ENCODE measurements at places on chromosomes 6 and 20.

DNA sequence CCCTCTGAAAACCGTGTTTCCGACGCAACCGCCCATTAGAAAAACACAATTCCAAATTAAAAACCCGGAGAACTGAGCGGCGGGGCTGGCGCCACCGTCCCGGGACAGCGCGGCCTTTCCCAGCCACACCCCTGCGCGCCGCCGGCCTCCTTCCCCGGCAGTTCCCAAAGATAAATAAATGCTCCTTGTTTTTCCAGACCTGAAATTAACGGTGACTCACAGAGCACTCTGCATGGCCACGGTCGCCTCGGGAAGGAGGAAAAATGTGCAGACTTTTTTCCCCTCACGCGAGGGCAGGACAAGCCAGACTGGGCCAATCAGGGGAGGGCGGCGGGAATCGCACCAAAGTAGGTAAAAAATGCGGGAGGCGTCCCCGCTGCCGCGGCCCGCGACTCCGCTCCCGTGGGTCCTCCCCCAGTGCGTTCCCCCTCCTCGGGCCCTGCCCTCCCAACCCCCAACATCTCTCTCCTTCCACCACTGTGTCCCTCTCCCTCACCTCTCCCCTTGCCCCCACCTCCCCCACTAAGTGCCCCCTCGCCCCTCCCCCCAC lies 828 bp upstream of the DSTN start:
- DNase-seq: no peak

GRCh38 chr20:2751878-2752566 lies 48.4 kb downstream of the CPXM1 start:
- peak; percentile 56 for DNase-seq

DNA sequence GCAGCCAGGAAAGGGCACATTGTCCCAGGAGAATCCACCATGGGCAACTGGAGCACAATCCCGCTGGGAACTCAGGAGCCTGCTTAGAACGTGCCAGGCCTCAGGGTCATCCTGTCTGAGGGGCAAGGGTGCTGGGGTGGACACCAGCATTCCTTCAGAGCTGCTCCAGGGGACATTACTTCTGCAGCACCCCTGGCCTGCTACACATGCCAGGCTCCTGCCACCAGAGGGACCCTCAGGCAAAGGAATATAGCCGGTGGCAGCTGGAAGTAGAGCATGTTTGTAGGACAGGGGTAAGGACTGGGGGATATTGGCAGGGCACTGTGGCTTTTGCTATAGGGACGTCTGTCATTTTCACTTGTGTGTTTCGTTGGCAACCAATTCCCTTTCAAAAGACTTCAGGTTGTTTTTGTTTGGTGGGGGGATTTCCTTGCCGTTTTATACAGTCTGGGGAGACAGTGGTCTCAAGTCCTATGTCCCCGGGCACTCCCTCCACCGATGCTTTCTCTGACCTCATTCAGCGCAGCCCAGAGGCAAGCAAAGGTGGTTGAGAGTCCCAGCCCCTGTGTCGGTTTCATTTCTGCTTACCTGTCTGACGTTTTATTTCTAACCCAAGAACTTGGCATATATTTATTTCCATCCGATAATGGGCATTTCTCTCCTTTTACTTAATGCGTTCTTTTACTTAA lies 130.8 kb downstream of the JPH2 start:
- DNase-seq: no peak

GRCh38 chr6:5315881-5316280 lies 54.6 kb downstream of the FARS2 start:
- no peak for DNase-seq

GRCh38 chr6:142597836-142598235 lies 296.0 kb downstream of the ADGRG6 start:
- no peak for DNase-seq

- DNase-seq: no peak
Measured at GRCh38 chr6:121764493-121764892, 329.0 kb downstream of the GJA1 start.

GRCh38 chr6:11161031-11161956 lies 49.8 kb upstream of the ERVFRD-1 start:
- no peak for DNase-seq

- no peak for DNase-seq
Measured at GRCh38 chr6:123062670-123063069, 66.6 kb downstream of the CLVS2 start.

GRCh38 chr20:20173254-20173653 lies 120.9 kb downstream of the CFAP61 start:
- no peak for DNase-seq

DNA sequence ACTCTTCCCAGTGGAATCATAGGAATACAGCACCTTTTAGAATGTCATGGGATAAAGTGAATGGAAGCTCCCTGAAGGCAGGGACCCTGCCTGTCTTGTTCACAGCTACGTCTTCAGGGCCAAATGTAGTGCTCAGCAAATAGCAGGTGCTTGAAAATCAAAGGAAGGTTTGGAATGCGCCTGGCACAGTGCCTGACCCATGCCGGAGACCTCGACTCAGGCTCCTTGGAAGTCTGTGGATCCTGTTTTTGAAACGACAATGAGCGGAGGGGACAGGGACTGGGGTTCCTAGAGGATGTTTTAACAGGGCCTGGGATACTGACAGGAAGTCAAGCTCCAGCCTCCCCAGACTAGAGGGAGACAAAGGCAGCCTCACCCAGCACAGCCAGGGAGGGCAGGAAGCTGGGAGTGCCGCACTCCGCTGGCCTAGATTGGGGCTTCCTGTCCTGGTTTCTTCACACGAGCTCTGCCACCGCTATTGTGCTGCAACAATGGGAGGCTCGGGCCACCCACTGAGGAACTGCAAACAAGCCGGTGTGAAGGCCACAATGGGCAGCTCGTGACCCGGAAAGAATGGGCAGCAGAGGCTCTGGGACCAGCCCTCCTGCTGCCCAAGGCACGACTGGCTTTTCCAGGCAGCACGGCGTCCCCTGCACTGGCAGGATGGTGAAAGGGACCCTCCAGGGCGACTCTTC lies 76.7 kb downstream of the PREX1 start:
- DNase-seq: no peak

DNA sequence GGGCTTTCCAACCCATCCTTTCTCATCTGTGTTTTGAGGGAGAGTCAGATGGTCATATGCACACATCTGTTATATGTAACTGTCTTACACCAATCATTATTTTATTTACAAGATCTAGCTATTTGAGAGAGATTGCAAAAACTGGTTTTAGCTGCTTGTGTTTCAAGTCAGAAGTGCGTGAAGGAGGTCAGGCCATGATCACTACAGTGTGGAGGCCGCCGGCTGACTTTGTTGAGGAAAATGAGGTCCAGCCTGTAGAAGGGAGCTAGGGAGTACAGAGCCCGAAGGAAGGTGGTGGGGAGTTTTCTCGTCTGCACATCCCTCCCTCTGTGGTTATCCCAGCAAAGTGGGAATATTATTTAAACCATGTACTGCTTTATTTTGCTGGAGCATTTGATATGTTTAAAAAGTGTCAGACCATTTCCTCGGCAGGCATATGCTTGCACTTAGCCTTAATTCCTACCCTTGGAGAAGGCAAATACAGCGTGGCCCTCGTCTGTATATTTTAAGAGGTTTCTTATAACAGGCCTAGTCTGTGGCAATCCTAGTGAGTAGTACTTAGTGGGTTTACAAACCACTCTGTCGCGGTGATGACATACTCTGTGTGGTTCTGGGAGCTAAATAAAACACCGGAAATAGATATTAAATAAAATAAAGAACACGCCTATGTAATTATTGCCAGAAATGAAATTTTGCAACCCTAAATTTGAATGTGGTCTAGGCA lies 95.6 kb downstream of the UST start:
- no peak for DNase-seq

DNA sequence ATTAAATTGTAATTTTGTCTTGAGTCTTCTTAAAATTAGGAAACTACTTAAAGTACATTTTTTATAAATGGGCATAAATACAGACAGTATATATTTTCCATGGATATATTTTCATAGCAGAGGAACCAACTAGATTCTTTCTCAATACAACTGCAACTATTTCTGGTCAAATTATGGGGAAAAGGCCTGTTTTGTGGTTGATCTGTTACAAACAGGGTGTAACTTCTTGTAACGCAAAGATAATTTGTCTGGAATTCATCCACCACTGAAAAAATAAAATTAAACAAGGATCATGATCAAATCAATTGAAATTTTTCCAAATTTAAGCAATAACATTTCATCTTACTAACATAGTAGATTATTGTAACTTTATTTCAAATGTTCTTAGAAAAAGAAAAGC lies 67.2 kb upstream of the RNF146 start:
- no peak for DNase-seq

GRCh38 chr20:63837479-63837878 lies 6.4 kb upstream of the ZBTB46 start:
- DNase-seq: no peak

DNA sequence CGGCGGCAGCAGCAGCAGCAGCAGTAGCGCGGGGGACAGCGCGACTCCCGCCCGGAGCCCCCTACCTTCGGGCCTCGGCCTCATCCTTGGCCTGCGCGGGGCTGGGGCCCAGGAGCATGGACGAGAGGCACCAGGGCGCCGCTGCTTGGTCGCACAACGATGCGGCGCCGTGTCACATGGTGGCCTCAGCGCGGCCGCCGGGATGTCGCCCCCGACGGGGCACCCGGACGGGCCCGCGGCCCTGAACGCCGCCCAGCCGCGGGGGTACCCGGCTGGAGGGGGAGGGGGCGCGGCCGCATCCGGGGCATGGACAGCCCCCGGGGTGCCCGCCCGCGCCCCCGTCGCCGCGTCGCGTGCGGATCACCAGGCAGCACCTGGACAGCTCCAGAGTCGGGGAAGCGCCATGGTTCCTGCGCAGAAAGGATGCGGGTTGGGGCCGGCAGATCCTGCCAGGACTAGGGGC lies 57.1 kb downstream of the CDH22 start:
- no peak for DNase-seq

DNA sequence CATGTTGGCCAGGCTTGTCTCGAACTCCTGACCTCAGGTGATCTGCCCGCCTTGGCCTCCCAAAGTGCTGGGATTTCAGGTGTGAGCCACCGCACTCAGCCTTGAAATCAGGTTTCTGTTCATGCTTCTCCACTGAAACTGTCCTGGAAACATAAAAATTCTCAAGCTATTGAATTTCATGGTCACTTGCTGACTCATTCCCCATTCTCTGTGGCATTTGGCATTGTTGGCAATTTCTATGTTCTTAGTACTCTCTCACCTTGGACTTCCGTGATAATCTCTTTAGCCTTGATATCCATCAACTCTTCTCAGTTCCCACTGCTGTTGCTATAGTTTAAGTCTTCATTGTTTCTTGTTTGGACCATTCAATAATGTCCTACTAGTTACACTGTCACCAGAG lies 6.2 kb downstream of the SEL1L2 start:
- DNase-seq: no peak

- no peak for DNase-seq
Measured at GRCh38 chr6:85506441-85507093, 56.7 kb downstream of the NT5E start.

DNA sequence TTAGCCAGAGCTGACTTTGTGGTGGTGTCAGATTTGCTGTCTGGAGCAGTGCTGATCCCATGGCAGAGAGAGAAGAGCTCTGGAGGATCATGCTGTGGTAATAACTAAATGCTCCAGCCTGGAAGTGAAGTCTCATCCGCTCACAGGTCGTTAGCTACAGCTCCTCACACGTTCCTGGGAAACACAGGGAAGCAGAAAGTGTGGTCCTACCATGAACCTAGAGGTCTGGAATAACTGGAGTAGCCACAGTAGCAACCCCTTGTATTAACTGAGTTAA lies 2.7 kb downstream of the HIVEP1 start:
- no peak for DNase-seq

GRCh38 chr6:88163616-88164015 lies 2.5 kb downstream of the CNR1 start:
- DNase-seq: no peak

GRCh38 chr20:57069442-57069841 lies 197.0 kb downstream of the BMP7 start:
- no peak for DNase-seq

- no peak for DNase-seq
Measured at GRCh38 chr20:38810926-38811630, 5.6 kb downstream of the PPP1R16B start.

All from GM19239 (cell line).